ENCODE measurements at places on chromosomes 11 and 22. TPM values are rescaled to one million over a fixed set of nuclear protein-coding genes. Genes with fewer than 3 reads are reported as not detected.

GRCh38 chr11:82930229-82930628 is 28.7 kb downstream of the DDIAS start:
- H3K27ac ChIP-seq: no peak overlapping the region
- H3K4me1 ChIP-seq: no peaks in the 10 kb centered on the region
- H3K36me3 ChIP-seq: peaks cover 37% of the 10 kb centered on the region
- no peaks in the 10 kb centered on the region for H3K27me3 ChIP-seq

GRCh38 chr11:116879800-116880625 is 42.6 kb upstream of the APOA1 start:
- no peaks in the 10 kb centered on the region for H3K4me1 ChIP-seq
- no peak overlapping the region for H3K27ac ChIP-seq
- no peaks in the 10 kb centered on the region for H3K27me3 ChIP-seq
- peaks cover 18% of the 10 kb centered on the region for H3K36me3 ChIP-seq
- no peak for DNase-seq
- H3K4me3 ChIP-seq: no peak overlapping the region

GRCh38 chr11:120183701-120184141 is 27.1 kb upstream of the OAF start:
- H3K27ac ChIP-seq: no peak overlapping the region
- no peak for DNase-seq
- no peaks in the 10 kb centered on the region for H3K4me1 ChIP-seq
- H3K36me3 ChIP-seq: no peaks in the 10 kb centered on the region
- H3K4me3 ChIP-seq: no peak overlapping the region

GRCh38 chr22:32708830-32709229 is 92.7 kb upstream of the TIMP3 start:
- DNase-seq: no peak
- H3K27ac ChIP-seq: no peak overlapping the region
- no peak overlapping the region for H3K4me3 ChIP-seq
- no peaks in the 10 kb centered on the region for H3K27me3 ChIP-seq
- H3K36me3 ChIP-seq: peaks cover 31% of the 10 kb centered on the region

DNA sequence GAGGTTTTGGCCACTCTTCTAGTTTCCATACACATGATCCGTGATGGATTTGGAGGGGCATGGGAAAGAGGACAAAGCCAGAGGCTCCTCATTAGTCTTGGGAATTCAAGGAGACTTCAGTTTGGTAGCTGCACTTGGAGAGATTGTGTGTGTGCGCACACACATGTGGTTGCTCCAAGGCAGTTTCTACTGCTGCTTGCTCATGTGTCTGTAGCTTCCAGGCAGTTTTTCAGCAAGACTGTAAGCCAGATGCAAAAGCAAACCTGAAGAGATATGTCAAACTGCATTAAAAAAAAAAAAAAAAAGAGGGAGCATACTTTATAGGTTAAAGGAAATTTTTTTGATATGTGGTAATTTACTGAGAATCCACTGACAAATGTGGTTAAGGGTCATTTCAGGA is 95.7 kb downstream of the OSBP2 start:
- H3K36me3 ChIP-seq: no peaks in the 10 kb centered on the region
- H3K4me1 ChIP-seq: no peaks in the 10 kb centered on the region
- H3K27ac ChIP-seq: no peak overlapping the region
- no peak overlapping the region for H3K4me3 ChIP-seq

GRCh38 chr11:327581-327923 is 6.9 kb upstream of the IFITM3 start:
- no peak overlapping the region for H3K4me3 ChIP-seq
- DNase-seq: no peak

GRCh38 chr11:26688701-26689100 is 33.2 kb downstream of the SLC5A12 start:
- no peaks in the 10 kb centered on the region for H3K36me3 ChIP-seq
- no peak overlapping the region for H3K27ac ChIP-seq
- no peaks in the 10 kb centered on the region for H3K4me1 ChIP-seq

GRCh38 chr11:12402025-12402424 is 24.7 kb downstream of the PARVA start:
- peaks cover 7% of the 10 kb centered on the region for H3K36me3 ChIP-seq
- H3K27ac ChIP-seq: no peak overlapping the region
- H3K4me1 ChIP-seq: no peaks in the 10 kb centered on the region
- no peaks in the 10 kb centered on the region for H3K27me3 ChIP-seq

DNA sequence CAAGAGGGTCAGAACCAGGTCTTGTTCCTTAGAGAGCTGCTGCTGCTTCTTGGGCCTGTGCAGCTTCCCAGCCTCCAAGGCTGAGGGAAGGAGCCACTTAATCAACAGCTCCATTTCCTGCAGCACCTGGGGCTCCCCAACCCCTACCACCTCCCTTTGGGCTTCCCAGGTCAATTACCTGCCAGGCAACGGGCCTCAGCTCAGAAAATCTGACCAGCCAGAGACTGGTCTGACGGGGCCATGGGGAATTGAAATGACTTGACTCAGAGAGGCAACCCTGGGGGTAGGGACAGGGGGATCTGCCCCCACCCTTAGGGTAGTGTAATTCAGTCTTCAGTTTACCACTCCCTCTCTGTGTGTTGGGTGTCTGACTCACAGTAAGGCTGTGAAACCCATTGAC is 4.7 kb upstream of the MAJIN start:
- H3K36me3 ChIP-seq: no peaks in the 10 kb centered on the region
- no peaks in the 10 kb centered on the region for H3K27me3 ChIP-seq
- H3K4me1 ChIP-seq: no peaks in the 10 kb centered on the region
- H3K27ac ChIP-seq: no peak overlapping the region

- H3K27me3 ChIP-seq: no peaks in the 10 kb centered on the region
- peaks cover 53% of the 10 kb centered on the region for H3K36me3 ChIP-seq
- H3K4me1 ChIP-seq: no peaks in the 10 kb centered on the region
- H3K4me3 ChIP-seq: no peak overlapping the region
- H3K27ac ChIP-seq: no peak overlapping the region
Observed at GRCh38 chr11:70796648-70797227, 398.4 kb downstream of the CTTN start.

DNA sequence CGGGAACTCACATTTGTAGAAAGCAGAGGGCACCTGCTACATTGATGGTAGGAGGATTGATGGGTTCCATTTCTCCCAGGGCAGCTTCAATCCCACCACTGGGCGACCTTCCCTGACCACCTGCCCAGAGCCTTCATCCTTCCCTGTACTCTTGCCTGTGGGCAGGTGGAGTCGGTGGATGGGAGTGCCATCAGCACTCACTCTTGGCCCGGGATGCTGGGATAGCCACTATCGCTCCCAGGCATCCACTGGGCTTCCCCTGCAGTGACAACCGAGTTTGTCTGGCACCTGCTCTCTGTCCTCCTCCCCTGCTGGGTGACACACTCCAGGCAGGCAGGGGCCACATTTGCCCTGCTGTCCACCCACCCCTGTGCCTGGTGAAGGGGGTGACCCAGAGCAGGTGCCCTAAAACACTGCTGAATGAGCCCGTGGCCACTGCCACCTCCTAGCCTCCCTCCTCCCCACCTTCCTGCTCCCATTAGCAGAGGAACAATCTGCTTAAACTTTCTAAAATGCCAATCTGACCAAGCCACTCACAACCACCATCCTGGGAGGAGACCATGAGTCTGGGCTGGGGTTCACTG is 604.7 kb downstream of the TBC1D22A start:
- H3K4me3 ChIP-seq: no peak overlapping the region
- no peak overlapping the region for H3K27ac ChIP-seq
- no peaks in the 10 kb centered on the region for H3K4me1 ChIP-seq
- H3K27me3 ChIP-seq: no peaks in the 10 kb centered on the region
- H3K36me3 ChIP-seq: peaks cover 17% of the 10 kb centered on the region

DNA sequence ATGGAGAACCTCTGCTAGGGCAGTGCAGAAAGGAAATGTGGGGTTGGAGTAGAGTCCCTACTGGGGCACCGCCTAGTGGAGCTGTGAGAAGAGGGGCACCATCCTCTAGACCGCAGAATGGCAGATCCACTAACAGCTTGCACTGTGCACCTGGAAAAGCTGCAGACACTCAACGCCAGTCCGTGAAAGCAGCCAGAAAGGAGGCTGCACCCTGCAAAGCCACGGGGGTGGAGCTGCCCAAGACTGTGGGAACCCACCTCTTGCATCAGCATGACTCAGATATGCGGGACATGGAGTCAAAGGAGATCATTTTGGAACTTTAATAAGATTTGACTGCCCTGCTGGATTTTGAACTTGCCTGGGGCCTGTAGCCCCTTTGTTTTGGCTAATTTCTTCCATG is 8.7 kb downstream of the TSKU start:
- no peak overlapping the region for H3K27ac ChIP-seq
- H3K36me3 ChIP-seq: peaks cover 44% of the 10 kb centered on the region
- H3K4me3 ChIP-seq: no peak overlapping the region
- H3K27me3 ChIP-seq: no peaks in the 10 kb centered on the region

GRCh38 chr11:118485273-118485672 is 42.0 kb upstream of the TTC36 start:
- no peak for DNase-seq
- no peaks in the 10 kb centered on the region for H3K4me1 ChIP-seq
- H3K4me3 ChIP-seq: no peak overlapping the region

GRCh38 chr22:37065961-37066360 is 14.4 kb downstream of the KCTD17 start:
- no peak overlapping the region for H3K27ac ChIP-seq
- H3K4me1 ChIP-seq: no peaks in the 10 kb centered on the region
- H3K36me3 ChIP-seq: peaks cover 2% of the 10 kb centered on the region
- peaks cover 9% of the 10 kb centered on the region for H3K27me3 ChIP-seq

- no peaks in the 10 kb centered on the region for H3K27me3 ChIP-seq
- 0 out of 3 replicates have a peak, but pooled peaks cover 1% of the 10 kb centered on the region for H3K36me3 ChIP-seq
- H3K4me3 ChIP-seq: no peak overlapping the region
Observed at GRCh38 chr22:37492428-37493344, 6.5 kb upstream of the MFNG start.

DNA sequence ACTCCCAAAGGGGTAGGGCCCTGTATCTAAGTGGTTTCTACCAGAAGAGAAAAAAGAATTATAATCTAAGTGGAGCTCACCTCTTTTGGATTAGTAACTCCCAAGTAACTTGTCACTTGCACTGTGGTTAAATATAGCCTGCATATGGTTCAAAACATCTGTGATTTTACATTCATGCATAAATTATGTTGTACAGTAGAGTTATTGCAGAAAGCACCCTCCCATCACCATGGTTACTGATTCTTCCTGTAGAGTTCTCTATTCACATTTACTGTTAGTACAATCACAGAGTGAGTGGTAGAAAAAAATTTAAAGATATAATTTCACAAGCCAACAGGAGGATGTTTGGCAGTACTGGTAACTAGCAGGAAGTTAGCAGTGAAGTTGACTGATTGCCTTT is 80.4 kb downstream of the LRRC4C start:
- no peaks in the 10 kb centered on the region for H3K27me3 ChIP-seq
- DNase-seq: no peak
- no peak overlapping the region for H3K4me3 ChIP-seq

DNA sequence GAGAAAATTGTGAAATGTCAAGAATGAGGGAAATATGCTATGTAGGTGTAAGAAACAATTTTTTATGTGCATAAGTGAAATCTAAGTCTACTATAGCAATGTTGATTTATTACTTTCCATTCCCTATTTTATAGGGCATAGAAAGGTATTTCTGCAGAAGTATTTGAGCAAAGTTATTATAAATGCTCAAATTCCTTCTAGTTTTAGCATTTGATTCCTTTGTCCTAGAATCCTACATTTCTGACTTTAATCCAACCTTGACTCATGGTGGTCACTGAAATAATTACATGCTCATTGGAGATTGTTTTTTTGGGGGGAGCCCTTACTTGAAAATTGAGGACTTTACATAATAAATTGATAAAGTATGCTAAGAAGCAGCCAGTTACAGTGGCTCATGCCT is 716.6 kb upstream of the LUZP2 start:
- no peaks in the 10 kb centered on the region for H3K27me3 ChIP-seq
- no peak for DNase-seq
- no peaks in the 10 kb centered on the region for H3K36me3 ChIP-seq
- no peaks in the 10 kb centered on the region for H3K4me1 ChIP-seq

The PARVG gene
- total RNA-seq: 1.3 TPM

The EXPH5 gene
- 3.1 TPM for total RNA-seq

The KDM4D gene
- 1.9 TPM for total RNA-seq

The NAALADL1 gene
- total RNA-seq: 1.0 TPM

The UBQLNL gene
- total RNA-seq: not detected

The TRMT2A gene
- 65.0 TPM for total RNA-seq

The PRDM10 gene
- 7.7 TPM for total RNA-seq
